RWPE1 (cell line): ENCODE measurements at places on chromosomes 16 and 17.
A peak's percentile ranks its signal among the peaks of the same experiment; 100 is the strongest.

DNA sequence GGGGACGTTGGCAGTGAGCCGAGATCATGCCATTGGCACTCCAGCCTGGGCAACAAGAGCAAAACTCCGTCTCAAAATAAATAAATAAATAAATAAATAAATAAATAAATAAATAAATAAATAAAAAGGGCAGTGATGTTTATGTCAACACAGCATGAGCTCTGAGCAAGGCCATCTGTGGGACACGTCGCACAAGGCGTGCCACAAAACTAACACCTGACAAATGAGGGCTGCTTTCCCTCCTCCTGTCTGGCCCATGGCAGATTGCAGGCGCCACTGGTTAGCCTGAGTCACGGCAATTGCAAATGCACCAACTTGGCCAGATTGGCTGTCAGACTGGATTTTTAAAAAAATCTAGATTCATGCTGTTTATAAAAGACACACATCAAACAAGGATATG, 25.9 kb upstream of the SPNS3 start:
- DNase-seq, result no peak

DNA sequence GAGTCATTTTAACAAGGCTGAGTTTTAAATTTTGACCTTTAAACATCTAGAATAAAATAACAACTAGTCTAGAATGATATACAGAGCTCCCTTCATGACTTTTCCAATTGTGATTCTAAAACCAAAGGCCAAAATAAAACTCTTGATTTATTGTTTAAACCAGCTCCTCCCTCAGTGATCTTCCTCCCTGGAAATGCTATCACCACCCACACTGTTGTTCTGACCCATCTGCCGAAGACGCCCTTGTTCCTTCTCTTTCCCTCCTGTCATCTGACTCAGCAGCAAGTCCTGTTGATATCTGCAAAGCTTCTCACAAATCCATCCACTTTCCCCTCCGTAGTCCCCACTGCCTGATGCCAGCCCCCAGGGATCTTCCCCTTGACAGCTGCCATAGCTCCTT, 231.6 kb upstream of the DYNLRB2 start:
- no peak for DNase-seq

GRCh38 chr17:7136266-7136877, 21.8 kb upstream of the ASGR2 start:
- DNase-seq, result peak; percentile 52

- DNase-seq, result peak; percentile 68
Measured at GRCh38 chr17:75549246-75550138, 24.0 kb downstream of the LLGL2 start.

DNA sequence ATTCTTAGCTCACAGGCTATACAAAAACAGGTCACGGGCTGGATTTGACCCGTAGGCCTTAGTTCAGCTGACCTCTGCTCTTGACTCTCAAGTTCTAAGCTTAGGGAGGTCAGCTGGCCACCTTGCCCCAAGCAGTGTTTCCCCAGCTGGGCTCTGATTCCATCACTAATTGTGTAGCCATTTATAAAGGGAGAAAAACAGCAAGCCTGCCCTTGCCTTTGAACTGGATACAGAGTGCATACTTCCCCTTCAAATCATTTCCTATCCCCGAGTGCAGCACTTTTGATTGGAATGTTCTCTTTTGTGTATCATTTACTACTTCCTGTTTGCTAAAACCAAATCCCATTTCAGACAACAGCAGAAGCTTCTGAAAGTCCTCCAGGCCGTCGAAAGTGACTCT, 153.6 kb downstream of the KATNIP start:
- no peak for DNase-seq

DNA sequence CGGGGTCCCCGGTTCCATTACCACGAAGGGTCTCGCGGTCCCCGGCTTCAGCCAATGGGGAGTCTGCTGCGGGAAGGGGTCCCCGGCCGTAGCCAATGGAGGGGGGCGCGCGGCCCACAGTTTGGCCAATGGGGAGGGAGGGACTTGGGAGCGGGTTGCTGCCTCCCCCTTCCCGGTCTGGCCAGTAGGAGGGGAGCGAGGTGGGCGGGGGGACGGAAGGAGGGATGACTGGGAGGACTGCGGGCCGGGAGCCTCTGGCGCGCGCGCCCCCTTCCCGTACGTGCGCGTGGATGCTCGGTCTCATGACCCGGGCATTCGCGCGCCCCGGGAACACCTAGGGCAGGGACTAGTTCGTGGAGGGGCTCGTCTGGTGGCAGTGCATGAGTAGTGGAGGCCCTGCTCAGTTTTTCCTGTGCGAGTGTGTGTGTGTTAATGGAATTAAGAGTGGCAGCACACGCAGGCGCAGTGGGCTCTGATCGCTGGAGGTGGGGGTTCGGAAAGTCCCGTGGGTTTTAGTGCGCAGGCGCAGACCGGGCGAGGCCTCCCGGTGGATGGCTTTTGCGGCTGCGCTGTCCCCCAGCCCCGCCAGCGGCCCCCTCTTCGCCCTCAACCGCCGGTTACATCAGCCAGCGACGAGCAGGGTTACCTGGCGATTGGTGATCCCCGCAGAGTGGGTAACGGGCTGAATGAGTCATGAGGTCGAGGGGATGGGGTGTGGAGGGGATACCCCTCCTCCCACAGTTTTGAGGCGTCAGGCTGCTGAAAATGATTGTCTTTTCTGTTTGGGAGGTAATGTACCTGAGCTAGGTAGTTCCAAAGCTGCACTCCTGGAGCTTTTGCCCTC, 1.3 kb downstream of the ATXN2L start:
- DNase-seq, result peak; percentile 96

- no peak for DNase-seq
Measured at GRCh38 chr16:2422123-2422867, 7.0 kb upstream of the CCNF start.

DNA sequence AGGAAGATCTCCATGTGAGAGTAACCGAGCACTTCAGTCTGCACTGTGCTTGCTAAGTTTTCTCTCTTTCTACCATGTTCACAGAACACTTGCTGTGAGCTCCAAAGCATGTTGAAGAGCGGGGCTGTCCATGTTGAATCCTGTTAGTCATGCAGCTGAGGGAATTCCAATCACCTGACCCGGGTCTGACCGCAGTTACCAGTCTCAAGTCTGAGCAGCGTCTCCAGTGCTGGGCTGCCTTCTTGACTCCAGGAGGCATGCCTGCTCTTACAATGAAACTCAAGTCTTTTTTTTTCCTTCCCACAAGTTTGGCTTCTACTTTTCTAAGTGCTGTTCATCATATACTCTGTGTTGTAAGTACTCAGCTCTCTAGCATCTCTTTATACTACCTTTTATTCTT, 44.3 kb downstream of the HOXB1 start:
- DNase-seq, result peak; percentile 88

- no peak for DNase-seq
Measured at GRCh38 chr17:15213381-15214087, 51.6 kb downstream of the PMP22 start.
